Aorta (tissue), 5 donors: ENCODE measurements at places on chromosomes 3 and 15. TPM values are rescaled to one million over a fixed set of nuclear protein-coding genes. Genes with fewer than 3 reads are reported as not detected.

DNA sequence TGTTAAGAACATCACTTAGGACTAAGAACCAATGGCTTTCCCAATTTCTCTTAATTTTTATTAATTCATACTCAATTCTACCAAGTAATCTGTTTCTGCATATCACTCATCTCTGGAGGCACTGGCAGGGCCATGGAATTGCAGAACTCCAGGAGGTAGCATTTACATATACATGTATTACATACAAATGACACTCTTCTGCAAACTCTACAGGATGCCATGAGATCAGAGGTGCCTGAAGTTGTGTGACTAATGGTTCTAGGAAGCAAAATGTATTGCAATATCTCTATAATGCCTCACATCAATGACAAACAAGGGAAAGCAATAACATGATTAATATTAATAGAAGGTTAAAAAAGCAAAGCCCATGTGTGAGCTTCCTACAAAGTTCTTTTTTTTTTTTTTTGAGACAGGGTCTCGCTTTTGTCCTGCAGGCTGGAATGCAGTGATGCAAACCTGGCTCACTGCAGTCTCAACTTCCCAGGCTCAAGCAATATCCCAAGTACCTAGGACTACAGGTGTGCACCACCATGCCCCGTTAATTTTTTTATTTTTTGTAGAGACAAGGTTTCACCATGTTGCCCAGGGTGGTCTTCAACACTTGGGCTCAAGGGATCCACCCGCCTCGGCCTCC is 33.0 kb downstream of the DENND6A start:
- H3K4me1 ChIP-seq, result no peaks in the 10 kb centered on the region
- H3K36me3 ChIP-seq, result no peaks in the 10 kb centered on the region
- H3K27ac ChIP-seq, result no peak overlapping the region
- no peak overlapping the region for H3K4me3 ChIP-seq
- DNase-seq, result no peak

The SCN11A gene
- total RNA-seq, result 0.93 TPM

The ZNF620 gene
- 4.7 TPM for total RNA-seq

- H3K4me3 ChIP-seq, result no peak overlapping the region
- no peaks in the 10 kb centered on the region for H3K36me3 ChIP-seq
- no peaks in the 10 kb centered on the region for H3K27me3 ChIP-seq
- no peaks in the 10 kb centered on the region for H3K4me1 ChIP-seq
- H3K27ac ChIP-seq, result no peak overlapping the region
- no peak for DNase-seq
These were observed 1.8 kb upstream of the RTP3 start for GRCh38 chr3:46495901-46496456.

- no peaks in the 10 kb centered on the region for H3K4me1 ChIP-seq
- DNase-seq, result no peak
- H3K27me3 ChIP-seq, result no peaks in the 10 kb centered on the region
- no peaks in the 10 kb centered on the region for H3K36me3 ChIP-seq
- no peak overlapping the region for H3K4me3 ChIP-seq
These were observed 44.6 kb downstream of the FMN1 start for GRCh38 chr15:33149919-33150318.

DNA sequence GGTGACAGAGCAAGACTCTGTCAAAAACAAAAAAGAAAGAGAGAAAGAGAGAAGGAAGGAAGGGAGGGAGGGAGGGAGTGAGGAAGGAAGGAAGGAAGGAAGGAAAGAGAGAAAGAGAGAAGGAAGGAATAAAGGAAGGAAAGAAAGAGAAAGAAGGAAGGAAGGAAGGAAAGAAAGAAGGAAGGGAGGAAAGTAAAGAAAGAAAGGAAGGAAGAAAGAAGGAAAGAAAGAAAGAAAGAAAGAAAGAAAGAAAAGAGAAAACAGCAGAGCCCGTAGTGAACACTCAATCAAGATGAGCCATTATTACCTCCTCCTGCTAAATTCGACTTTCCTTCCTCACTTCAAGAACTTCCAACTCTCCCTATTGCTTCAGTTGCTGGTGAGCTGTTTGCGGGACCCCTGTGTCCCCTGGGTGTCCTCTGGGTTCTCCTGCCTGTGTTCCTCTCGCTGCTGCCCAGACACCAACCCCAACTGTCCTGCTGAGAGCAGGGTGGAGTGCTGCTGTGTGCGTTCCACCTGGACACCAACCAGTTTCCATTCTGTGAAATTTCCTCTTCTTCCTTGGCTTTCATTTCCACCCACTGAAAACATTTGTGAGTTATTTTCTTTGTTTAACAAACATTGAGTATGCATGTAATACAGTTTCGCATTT is 266.4 kb downstream of the FAM43A start:
- no peaks in the 10 kb centered on the region for H3K4me1 ChIP-seq
- H3K36me3 ChIP-seq, result no peaks in the 10 kb centered on the region
- H3K4me3 ChIP-seq, result no peak overlapping the region
- H3K27ac ChIP-seq, result no peak overlapping the region
- DNase-seq, result no peak
- no peaks in the 10 kb centered on the region for H3K27me3 ChIP-seq

The TPRG1 gene
- 19.8 TPM for total RNA-seq

- DNase-seq, result no peak
- peak overlapping the region; percentile 83 for H3K27ac ChIP-seq
- no peaks in the 10 kb centered on the region for H3K27me3 ChIP-seq
- no peaks in the 10 kb centered on the region for H3K36me3 ChIP-seq
- H3K4me3 ChIP-seq, result no peak overlapping the region
- no peaks in the 10 kb centered on the region for H3K4me1 ChIP-seq
These were observed 92.0 kb downstream of the SNRK start for GRCh38 chr3:43378066-43378935.

DNA sequence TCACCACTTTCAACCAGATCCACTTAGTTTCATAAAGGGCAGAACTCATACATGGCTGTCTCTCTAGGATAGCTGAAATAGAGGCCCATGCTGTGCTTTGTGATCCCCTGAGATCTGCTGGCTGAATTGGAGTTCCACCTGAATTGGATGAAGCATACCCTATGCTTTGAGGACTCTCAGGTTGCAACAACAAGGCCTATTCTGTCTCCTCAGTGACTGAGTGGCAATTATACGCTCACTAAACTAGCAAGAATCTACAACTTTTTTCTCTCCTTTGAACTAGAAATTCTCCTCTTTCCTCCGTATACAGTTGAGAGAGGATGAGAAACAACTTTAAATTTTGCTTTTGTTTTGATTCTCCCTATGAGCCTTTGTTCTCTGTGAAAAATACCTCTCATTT is 348.7 kb downstream of the LSAMP start:
- H3K36me3 ChIP-seq, result no peaks in the 10 kb centered on the region
- H3K4me3 ChIP-seq, result no peak overlapping the region
- H3K27ac ChIP-seq, result no peak overlapping the region
- no peaks in the 10 kb centered on the region for H3K4me1 ChIP-seq

The MCF2L2 gene
- total RNA-seq, result 0.75 TPM

GRCh38 chr15:43221422-43221821 is 604 bp upstream of the EPB42 start:
- DNase-seq, result no peak
- H3K27ac ChIP-seq, result no peak overlapping the region
- no peaks in the 10 kb centered on the region for H3K4me1 ChIP-seq
- no peaks in the 10 kb centered on the region for H3K27me3 ChIP-seq
- H3K36me3 ChIP-seq, result no peaks in the 10 kb centered on the region

The CERS3 gene
- not detected for total RNA-seq

GRCh38 chr15:77481670-77482069 is 61.0 kb downstream of the HMG20A start:
- H3K27me3 ChIP-seq, result no peaks in the 10 kb centered on the region
- no peaks in the 10 kb centered on the region for H3K4me1 ChIP-seq
- no peak overlapping the region for H3K4me3 ChIP-seq

The SST gene
- total RNA-seq, result not detected

The CCDC9B gene
- total RNA-seq, result 66.6 TPM

The CYP8B1 gene
- not detected for total RNA-seq

The C3orf49 gene
- total RNA-seq, result not detected

GRCh38 chr3:116728454-116728853 is 18.9 kb downstream of the TUSC7 start:
- no peak overlapping the region for H3K27ac ChIP-seq
- peaks cover 2% of the 10 kb centered on the region for H3K27me3 ChIP-seq
- no peak overlapping the region for H3K4me3 ChIP-seq
- no peaks in the 10 kb centered on the region for H3K36me3 ChIP-seq
- no peak for DNase-seq
- no peaks in the 10 kb centered on the region for H3K4me1 ChIP-seq

The OR5K4 gene
- not detected for total RNA-seq

GRCh38 chr15:46815240-46815639 is 902.1 kb upstream of the SEMA6D start:
- H3K27me3 ChIP-seq, result no peaks in the 10 kb centered on the region
- no peak overlapping the region for H3K4me3 ChIP-seq

The FAH gene
- 19.3 TPM for total RNA-seq

The ADAMTS17 gene
- 4.2 TPM for total RNA-seq

The APPL1 gene
- total RNA-seq, result 40.6 TPM

DNA sequence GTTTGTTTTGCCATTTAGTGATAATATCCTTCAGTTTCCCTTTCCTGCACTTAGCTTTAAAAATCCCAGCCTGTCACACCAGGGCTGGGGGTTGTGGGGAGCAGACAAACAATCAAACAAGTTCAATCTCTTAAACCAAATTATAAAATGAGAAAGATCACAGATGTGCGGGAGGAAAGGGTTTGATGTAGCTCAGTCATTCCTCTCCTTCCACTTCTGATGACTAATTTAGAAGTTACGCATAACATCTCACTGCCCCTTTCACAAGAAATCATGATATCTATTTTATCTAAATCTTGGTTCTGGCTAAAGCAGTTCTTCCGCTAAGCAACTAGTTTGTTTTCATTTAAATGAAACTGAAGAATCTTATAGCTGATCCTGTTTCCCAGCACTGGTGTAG is 34.1 kb upstream of the ATG7 start:
- H3K27me3 ChIP-seq, result no peaks in the 10 kb centered on the region
- no peak overlapping the region for H3K27ac ChIP-seq
- no peaks in the 10 kb centered on the region for H3K4me1 ChIP-seq

DNA sequence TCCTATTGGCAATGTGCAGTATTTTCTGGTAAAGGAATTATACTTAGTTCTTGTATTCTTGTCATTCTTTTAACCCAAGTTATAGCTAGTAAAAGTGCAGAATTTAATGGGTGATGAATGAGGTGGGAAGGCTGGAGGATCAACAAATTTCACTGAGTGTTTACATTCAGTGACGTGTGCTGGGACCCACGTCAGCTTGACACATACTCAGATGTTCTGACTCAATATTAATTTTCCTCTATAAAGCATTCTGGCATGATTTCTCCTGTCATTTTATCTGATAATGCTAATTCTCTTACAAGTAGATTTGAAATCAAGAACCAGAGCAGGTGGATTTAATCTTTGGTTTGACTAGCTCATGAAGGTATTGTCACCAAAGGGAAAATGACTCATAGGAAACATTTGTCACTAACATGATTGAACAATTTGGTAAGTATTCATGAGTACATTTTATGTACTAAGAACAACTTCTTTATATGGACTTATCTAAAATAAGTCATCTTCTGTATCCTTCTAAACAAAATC is 71.0 kb upstream of the SYNPR start:
- no peak for DNase-seq
- no peak overlapping the region for H3K4me3 ChIP-seq
- no peaks in the 10 kb centered on the region for H3K36me3 ChIP-seq
- H3K4me1 ChIP-seq, result no peaks in the 10 kb centered on the region

The BCHE gene
- 1.9 TPM for total RNA-seq
